ENCODE measurements at places on chromosomes 12 and 14.
A peak's percentile ranks its signal among the peaks of the same experiment; 100 is the strongest.

DNA sequence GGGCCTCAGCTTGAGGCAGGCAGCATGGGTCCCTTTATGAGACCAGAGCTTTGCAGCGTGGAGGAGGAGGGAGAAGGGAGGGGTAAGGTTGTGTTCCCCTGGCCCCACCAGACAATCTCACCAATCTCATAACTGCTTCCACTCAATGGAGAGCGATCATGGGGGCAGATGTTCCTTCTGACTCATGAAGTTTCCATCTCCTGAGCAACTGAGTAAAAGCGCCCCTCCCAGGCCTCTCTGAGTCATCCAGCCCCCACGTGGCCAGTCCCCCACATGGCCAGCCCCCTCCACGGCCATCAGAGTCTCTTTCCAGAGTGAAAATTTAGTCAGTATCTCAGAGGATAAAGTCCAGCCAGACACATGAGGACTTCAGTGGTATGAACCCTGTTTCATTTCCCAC lies 39.2 kb upstream of the PLXNC1 start:
- DNase-seq: peak; percentile 50

DNA sequence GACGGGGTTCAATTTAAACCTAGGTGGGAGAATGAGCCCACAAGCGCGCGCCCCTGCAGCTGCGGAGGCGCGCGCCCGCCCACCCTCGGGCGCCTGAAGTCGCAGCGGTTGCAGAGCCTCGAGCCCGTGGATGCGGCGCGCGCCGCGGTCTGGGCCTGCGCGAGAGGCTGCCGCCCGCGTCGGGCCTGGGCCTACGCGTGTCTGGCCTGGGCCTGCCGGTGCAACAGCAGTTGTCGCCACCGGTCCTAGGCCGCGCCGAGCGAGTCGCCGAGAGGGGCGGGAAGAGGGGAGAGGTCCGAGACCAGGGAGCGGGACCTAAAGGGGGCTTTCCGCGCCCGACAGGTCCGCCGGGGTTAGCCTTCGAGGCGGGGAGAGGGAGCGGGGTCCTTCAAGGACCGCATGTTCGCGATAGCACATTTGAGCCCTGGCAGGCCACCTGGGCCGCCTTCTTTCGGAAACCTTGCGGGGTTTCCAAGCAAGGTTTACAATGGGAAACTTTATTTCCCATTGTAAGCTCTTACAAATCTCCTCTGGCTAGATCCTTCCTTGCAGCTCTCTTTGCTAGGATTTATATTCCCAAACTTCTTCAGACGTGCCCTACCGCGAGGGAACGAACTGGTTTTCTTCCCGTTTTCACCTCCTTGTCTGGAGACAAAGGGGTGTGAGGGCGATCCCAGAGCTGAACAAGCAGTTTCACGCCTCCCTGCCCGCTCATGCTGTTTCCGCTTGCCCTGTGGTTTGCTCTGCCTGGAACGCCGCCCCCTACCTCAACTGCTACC lies 6.8 kb downstream of the SIX6 start:
- DNase-seq: no peak

GRCh38 chr12:121786440-121786825 lies 7.1 kb downstream of the RHOF start:
- no peak for DNase-seq

DNA sequence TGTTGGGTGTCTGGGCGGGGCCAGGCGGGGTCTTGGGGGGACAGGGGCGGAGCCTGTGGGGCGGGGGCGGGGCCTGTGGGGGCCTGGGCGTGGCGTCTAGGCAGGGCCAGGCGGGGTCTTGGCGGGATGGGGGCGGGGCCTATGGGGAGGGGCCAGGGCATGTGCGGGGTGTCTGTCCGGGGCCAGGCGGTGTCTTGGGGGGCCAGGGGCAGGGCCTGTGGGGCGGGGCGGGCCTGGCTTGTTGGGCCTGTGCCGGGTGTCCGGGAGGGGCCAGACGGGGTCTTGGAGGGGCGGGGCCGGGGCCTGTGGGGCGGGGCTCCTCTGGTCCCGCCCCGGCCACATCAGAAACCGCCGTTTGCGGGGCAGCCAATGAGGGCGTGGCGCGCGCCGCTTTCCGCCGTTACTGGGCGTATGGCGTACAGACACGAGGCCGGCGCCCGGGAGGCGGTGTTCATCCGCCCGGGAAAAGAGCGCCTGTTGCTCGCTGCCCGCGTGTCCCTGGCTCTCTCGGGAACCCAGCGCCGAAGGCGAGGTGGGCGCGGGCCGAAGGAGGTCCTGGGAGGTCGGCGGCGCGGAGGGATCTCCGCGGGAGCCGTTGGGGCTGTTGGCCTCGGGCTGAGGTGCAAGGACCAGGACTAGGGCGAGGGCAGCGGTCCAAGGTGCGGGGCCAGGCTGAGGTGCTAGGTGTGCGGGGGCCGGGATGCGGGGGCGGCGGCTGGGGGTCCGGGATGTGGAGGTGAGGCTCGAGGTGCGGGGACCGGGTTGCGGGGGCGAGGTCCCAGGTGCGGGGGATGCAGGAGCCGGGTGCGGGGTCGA lies at the start of gene PIWIL1:
PIWIL1 (plus strand) TSS at position 400 of the 816 bp plus-strand sequence. CDS start 4,705 bp downstream, outside the sequence.
- no peak for DNase-seq

DNA sequence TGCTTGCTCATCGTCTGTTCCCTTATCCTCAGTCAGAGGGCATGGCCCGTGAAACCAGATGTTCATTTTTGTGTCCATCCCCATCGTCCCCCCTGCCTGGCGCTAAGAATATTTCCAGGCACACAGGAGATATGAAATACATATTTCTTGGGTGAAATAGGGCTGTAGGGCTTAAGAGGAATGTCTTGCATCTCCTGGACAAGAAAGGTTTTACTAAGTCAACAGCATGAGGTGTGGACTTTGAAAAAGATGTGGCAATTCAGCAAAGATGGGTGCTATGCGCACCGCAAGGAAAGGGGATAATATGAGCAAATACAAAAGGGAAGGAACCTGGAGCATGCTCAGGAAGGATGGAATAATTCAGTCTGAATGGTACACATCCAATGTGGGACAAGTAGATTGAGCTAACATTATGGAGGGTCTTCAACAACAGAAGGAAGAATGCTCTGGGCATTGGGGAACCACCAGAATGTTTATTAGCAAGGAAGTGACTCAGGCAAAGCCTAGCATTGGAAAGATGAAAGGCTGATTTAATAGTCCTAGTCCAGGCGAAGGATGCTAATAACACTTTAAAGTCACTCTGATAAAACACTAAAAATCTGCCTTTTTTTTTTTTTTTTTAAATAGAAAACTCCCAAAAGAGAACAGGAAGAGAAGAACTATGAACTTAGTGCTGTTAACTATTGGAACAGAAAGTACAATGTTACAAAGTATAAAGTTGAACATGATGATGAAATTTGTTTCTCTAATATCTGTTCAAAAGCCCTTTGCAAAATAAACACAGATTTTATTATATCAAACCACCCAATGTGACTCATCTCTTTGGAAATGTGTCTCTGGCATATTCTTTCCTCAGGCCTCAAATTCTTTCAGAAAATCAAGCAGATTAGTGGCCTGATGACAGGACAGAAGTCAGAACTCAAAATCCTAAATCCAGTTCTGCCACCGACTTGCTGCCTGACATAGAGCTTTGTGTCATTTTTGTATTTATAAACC lies 449.5 kb downstream of the BCAT1 start:
- no peak for DNase-seq

DNA sequence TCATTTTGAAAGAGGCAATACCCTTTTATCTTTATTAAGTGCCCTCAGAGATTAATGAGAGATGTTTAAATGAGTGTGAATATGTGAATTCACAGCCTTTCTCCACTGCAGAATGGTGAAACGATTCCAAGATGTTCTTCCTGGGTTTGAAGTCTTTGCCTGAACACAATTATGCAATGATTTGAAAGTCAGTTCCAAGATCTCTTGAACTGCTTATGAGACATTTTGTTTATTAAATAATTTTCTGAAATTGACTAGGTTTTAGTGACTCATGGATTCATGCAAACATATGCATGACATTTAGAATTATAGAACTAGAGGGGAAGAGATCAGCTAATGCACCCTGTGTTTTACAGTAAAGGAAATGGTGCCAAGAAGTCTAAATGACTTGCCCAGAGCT lies 118.1 kb upstream of the SLC38A2 start:
- no peak for DNase-seq

DNA sequence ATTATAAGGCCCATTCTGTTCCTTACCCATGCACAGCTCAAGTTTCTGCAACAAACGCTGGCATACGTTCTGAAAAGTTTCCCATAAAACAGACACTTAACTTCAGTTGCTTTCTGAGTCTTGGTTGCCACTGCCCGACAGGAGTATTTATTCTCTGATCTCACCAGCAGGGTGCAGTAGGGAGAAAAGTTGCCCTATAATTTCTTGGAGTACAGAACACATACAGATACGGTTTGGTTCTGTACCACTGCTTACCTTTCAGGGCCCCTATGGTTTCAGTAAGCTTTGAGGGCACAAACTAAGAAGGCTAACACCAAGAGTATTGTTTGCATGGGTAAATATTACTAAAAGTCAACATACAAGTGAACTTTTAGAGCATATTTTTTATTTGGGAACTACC lies 77.9 kb downstream of the SPATA7 start:
- DNase-seq: no peak

DNA sequence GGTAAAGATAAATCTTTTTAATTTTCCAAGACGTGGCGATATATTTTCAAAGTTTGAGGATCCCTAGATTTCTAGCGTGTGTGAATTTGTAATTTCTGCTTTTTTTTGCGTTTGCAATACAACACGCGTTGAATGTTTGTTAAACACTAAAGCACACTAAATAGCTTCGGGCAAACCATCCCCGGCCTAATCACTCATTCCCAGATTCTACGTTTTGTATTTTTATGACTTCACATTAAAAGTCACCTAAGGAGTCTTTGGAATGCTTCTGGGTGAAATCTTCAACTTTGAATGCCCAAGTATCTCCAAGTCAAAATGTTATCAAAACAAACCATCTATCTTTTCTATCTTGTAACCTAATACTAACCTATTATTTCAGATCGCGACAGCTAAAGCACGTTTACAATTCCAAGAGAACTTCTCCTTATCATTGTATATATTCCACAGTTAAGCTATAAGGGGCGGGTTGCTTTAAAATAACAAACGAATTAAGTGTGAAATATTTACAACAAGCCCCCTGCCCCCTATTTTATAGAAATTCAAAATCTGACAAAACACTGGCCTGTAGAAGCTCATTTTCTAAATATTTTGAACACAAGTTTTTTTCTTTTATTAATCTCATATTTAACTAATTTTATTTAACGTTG lies 1.1 kb downstream of the ALX1 start:
- DNase-seq: no peak

GRCh38 chr12:130879781-130880389 lies 8.0 kb downstream of the RAN start:
- no peak for DNase-seq

DNA sequence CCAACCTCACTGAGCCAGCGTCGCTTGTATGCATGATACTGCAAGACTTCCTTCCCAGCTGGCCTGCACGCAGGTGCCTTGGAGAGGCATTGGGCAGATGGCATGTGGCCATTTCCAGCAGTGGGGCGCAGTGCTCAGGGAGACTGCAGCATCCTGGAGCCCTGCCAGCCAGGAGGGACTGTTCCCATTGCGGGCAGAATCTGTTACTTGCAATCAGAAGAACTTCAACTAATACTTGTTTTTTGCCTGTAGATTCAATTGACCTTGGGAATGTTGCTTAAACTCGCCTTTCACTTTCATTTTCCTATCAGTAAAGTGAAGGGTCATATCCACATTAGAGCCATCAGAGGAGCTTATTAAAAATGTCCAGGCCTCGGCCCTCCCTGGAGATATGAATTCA lies 29.8 kb downstream of the ANKRD9 start:
- no peak for DNase-seq

GRCh38 chr14:92679246-92679645 lies 69.2 kb downstream of the LGMN start:
- DNase-seq: no peak

GRCh38 chr12:66929121-66929520 lies 250.2 kb upstream of the GRIP1 start:
- DNase-seq: peak; percentile 31

GRCh38 chr14:52844262-52845060 lies 53.1 kb upstream of the GNPNAT1 start:
- no peak for DNase-seq

DNA sequence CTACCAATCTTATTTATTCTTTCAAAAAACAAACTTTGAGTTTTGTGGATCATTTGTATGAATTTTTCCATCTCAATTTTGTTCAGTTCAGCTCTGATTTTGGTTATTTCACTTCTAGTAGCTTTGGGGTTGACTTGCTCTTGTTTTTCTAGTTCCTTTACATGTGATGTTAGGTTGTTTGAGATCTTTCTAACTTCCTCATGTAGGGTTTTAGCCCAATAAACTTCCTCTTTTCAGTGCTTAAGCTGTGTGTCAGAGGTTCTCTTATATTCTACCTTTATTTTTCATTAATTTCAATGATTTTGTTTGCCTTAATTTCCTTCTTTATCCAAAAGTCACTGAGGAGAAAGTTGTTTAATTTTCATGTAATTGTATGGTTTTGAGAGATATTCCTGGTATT lies 860.4 kb upstream of the FBXO33 start:
- DNase-seq: no peak

GRCh38 chr12:92574911-92575570 lies 127.7 kb upstream of the PLEKHG7 start:
- DNase-seq: no peak

- no peak for DNase-seq
Measured at GRCh38 chr12:65867394-65867793, 43.1 kb downstream of the HMGA2 start.

DNA sequence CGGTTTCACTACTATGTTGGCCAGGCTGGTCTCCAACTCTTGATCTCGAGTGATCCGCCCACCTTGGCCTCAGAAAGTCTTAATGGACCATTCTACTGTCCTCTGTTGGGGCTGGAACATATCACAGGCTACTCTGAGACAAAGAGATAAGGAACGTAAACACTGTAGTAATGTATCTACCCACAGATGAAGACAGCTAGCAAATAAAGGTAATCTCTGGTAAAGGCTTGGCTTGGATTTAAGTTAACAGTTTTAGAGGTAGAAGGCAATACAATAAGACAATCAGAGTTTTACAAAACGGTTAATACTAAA lies 44.6 kb upstream of the ISM2 start:
- DNase-seq: no peak

DNA sequence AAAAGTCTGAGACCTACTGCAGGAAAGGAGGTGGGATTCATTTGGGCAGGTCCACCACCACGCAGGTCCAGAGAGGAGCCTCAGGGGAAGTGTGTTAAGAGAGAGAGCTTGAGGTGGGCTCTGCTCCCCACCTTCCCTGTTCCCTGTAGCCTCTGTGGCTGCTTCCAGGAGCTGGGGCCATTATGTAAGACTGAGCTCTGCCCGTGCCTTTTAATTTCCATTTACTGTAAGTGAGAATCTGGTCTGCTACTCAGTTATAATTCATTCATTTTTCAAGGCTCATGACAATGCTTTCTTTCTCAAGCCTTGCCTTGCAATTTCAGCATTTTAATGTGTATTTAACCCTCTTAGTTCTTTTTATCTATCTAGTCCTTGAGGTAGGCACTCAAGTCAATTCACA lies 8.3 kb downstream of the SLC4A8 start:
- no peak for DNase-seq

- DNase-seq: no peak
Measured at GRCh38 chr14:91330856-91331255, 86.4 kb upstream of the GPR68 start.

DNA sequence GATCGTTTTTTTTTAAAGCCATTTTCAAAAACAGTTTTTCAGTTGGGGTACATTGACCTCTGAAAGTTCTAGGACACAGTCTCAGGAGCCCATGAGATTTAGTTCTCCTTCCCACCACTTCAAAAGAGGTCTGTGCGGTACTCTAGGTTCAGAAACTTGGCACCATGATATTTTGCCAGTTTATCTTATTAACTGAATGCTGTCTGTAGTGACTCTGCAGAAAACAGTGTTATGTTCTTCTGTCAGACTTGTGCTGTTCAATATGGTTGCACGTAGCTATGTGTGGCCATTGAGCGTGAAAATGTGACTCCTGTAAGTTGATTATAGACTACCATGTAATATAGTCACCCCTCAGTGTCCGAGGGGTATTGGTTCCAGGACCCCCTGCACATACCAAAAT lies 35.9 kb downstream of the CRADD start:
- DNase-seq: no peak

All from stimulated activated CD8-positive, alpha-beta memory T cell treated with anti-CD3 and anti-CD28 coated beads, Interleukin-7, amount 100 ng/mL, for 48 hours (primary cell).